CD4-positive, alpha-beta T cell treated with Interleukin-2 at 100 ng/mL for 4 hours (primary cell): ENCODE measurements at places on chromosomes 4 and X.
A peak's percentile ranks its signal among the peaks of the same experiment; 100 is the strongest.

DNA sequence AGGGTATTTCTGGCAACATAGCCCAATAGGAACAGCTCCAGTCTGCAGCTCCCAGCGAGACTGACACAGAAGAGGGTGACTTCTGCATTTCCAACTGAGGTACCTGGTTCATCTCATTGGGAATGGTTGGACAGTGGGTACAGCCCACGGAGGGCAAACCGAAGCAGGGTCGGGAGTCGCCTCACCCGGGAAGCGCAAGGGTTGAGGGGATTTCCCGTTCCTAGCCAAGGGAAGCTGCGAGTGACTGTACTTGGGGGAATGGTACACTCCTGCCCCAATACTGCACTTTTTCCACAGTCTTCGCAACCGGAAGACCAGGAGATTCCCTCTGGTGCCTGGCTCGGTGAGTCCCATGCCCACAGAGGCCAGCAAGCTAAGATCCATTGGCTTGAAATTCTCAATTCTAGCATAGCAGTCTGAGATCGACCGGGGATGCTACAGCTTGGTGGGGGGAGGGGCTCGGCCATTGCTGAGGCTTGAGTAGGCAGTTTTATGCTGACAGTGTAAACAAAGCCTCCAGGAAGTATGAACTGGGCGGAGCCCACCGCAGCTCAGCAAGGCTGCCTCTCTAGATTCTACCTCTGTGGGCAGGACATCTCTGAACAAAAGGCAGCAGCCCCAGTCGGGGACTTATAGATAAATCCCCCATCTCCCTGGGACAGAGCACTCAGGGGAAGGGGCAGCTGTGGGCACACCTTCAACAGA is 14.0 kb upstream of the ADAD1 start:
- DNase-seq = peak; percentile 13

GRCh38 chrX:22533898-22534297 is 261.2 kb downstream of the CBLL2 start:
- DNase-seq = no peak

DNA sequence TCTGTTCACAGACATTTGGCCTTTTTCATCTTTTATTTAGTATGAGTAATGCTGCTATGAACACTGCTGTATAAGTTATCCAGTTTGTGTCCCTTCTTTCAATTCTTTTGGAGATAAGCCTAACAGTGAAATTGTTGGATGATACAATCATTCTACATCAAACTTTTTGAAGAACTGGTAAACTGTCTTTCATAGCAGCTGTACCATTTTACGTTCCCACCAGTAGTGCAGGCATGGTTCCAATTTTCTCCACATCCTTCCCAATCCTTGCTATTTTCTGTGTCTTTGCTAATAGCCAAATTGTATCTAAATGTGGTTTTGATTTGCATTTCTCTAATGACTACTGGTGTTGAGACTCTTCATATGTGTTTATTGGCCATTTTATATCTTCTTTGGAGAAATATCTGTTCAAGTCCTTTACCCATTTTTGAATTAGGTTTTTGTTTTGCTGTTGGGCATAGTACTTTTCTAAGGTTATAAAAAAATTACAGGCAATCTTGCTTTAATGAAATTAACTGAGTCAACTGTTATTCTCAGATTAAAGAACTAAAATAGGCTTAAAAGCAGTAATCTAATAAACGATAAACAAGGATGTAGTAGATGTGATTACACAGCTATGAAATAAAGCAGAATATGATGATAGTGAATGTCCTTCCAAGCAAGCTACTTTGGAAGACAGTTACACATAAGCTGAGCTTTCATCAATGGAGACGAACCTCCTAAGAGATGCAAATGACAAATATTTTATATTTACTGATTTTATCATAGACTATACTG is 57.2 kb downstream of the FBXW7 start:
- DNase-seq = no peak

DNA sequence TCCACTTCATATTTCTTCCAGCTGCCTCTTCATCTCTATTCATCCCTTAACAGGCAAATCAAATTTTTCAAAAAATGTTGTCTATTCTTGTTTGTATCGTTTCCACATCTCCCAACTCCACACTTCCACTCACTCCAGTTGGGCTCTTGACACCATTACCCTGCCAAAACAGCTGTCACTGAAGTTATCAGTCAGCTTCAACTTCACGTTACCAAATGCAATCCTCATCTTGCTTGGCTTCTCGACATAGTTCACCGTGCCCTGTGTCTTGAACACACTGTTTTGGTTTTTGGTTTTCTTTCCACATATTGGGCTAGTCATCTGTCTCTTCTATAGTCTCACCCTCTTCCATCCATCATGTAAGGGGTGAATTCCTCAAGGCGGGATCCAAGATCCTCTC is 65.2 kb downstream of the GALNT7 start:
- DNase-seq = no peak

- DNase-seq = no peak
These were observed 47.6 kb downstream of the ANOS1 start for GRCh38 chrX:8684201-8684965.

DNA sequence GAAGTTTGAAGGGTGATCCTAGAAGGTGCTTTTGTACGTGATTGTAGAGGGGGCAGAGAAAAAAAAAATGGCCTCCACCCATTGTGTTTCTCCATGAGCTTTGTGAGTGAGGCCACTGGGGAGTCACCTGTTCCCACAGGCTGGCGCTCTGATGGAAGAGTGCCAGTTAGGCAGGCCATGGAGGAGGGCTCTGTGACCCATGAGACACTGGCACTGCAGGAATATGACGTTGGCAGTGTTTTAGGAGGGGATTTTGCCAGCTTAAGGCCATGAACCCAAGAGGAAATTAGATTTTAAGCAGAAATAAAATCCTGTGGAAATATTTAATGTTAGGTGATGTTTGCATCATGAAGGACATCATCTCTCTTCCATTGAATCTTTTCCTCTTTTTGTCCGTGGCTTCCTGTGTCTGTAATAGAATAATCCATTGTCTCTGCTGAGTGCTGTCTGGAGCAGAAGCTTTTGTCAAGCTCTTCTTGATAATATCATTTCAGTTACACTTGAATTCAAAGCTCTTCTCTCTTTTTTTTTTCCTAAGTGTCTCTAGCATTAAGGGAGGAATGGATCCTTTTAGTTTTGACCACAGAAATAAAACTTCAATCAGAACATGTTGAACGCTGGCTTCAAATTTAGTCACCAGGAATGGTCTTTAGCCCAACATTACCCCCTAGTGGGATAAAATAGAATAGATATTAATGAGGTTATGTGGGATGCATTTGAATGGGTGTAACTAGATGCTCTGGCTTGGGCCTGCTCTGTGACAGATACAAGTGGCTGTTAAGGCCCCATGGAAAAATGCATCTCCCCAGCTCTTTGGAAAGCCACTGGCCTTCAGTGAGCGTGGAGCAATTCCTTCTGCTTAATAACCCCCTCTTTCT is 41.0 kb upstream of the UCP1 start:
- DNase-seq = peak; percentile 30
